ENCODE measurements at places on chromosomes 1 and 21. TPM values are rescaled to one million over a fixed set of nuclear protein-coding genes. Genes with fewer than 3 reads are reported as not detected.

Gene PADI1
- not detected for total RNA-seq

Gene CNN3
- total RNA-seq: 198 TPM

Gene SH2D5
- under 0.01 TPM for total RNA-seq

Gene OR2L8
- total RNA-seq: not detected

Gene AKR7A3
- total RNA-seq: 0.52 TPM

Gene GJA4
- 21.4 TPM for total RNA-seq

Gene GBP7
- total RNA-seq: not detected

Gene LMX1A
- 1.6 TPM for total RNA-seq

Gene KLHDC7A
- total RNA-seq: not detected

Gene NEGR1
- total RNA-seq: 11.0 TPM

Gene TMOD4
- 50.6 TPM for total RNA-seq

Gene CAPN8
- 1.0 TPM for total RNA-seq

Gene CSDE1
- 657 TPM for total RNA-seq

Gene CEP350
- total RNA-seq: 71.5 TPM

Gene DEPDC1
- 3.1 TPM for total RNA-seq

All from skeletal muscle tissue (tissue), 5 donors.